Activated CD4-positive, alpha-beta memory T cell treated with anti-CD3 and anti-CD28 coated beads for 36 hours (primary cell): ENCODE measurements at places on chromosomes 1 and 21.

GRCh38 chr21:45895778-45896370, 85.7 kb upstream of the COL6A1 start:
- no peak for DNase-seq

GRCh38 chr1:192552760-192553191, 22.8 kb upstream of the RGS1 start:
- DNase-seq: no peak

DNA sequence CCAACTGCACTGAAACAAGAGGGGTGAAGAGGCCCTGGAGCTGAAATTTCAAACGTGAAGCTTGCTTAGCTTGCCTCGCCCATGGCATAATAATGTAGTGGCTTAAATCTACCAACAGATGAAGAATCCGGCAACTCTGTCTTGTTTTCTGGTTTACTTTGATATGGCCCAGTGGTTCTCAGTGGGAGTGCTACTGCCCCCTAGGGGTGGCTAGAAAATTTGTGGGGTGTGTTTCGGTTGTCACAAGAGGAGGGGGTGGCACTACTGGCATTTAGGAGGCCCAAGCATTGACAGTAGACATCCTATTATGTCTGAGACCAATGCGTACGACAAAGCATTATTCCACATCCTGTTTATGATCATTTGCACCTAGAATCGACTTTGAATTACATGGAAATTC, 51.9 kb upstream of the C8B start:
- DNase-seq: no peak

- DNase-seq: no peak
Measured at GRCh38 chr1:55089683-55090082, 50.3 kb downstream of the PCSK9 start.

- no peak for DNase-seq
Measured at GRCh38 chr1:38777464-38777957, 82.1 kb downstream of the RRAGC start.

GRCh38 chr1:33180911-33181890, 642 bp downstream of the TRIM62 start:
- DNase-seq: peak; percentile 89

DNA sequence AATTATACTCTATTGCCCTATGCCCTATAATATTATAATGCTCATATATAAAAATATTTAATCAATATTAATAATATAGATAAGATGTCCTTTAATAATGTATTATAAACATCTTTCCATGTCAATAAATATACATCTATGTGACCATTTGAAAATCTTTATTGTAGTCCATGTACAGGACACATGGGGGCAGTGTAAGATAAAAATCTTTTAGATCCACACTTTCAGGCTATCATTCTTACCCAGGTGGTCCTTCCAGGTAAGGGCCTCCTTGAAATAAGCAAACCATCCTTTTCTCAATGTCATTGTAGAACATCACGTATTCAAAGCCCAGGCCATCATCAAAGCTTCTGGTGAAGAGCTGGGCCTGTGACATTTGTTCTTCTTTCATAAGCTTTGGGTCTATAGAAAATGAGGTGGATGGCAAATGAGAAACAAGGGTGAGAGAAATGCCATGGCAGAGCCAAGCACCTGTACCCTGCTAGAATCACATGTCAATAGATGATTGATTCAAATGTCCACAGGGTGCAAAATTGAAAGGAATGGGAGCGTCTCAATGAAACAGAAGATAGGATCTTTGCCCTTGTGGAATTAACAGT, 20.2 kb downstream of the THEM4 start:
- DNase-seq: no peak

GRCh38 chr1:157240495-157241184, 102.4 kb upstream of the ETV3 start:
- no peak for DNase-seq

GRCh38 chr1:116332451-116332850, 40.6 kb upstream of the ATP1A1 start:
- DNase-seq: no peak

DNA sequence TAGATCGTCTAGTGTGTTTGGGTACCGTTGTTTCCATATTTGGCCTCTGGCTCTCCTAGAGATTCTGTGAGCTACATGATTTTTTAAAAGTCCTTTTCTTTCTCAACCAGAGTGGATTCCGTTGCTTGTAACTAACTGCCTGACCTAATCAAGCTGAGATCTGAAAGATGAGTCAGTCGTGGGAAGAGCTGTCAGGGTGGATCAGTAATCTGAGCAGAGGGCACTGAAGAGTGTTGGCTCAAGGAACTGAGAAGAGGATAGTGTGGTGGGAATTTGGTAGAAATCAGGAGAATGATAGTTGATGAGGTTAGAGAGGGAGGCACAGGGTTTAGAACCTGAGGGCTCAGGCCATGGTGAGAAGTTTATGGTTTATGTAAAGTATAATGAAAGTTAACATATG, 52.2 kb downstream of the TRAF5 start:
- peak; percentile 24 for DNase-seq

DNA sequence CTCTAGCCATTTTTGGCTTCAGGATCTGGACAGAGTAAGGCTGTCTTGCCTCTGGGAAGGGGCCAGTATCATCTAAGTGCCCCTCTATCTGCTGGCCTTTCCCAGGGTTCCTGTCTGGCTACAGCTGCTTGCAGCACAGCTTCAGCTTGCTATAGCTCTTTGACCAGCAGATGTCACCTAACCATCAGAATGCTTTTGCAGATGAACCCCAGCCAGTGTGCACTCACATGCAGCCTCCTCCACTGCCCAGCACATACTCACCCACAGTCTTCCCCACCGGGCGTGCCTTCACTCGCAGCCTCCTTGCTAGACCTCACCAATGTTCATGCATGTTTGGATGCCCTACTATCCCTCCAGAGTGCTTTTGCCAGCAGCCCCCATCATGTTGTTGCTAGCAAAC, 769.0 kb downstream of the BRINP3 start:
- no peak for DNase-seq

DNA sequence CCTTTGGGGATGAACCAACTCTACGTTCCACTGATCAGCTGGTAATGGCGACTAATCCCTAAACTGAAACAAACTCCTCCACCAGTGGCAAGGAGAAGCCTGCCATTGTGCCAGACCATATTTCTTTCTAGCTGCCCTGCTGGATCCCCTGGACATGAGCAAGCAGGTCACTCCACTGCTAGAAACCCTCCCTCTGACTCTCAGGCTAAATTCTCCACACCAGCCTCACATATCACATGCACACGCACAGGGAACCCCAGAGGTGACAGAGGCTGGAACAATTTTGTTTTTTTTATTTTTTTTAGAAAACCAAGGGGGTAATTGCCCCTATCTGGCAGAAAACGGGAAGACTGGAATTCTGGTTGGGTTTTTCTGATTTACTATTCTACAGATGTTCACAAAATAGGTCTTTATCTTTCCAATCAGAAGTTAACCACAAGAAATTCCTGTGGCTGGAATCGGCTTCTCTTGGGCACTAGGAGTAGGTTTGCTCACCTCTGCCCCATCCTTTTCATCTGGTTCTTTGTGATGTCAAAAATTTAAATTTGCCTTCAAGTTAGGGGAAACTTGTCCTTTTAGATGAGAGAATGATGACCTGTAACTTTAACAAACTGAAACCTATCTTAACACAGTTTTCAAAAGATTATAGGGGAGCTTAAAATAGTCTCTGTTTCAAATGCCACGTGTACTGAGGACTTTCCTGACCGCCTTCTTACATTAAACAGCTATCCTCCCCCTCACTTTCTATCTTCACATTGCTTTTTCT, 258.1 kb downstream of the SDCCAG8 start:
- DNase-seq: no peak

DNA sequence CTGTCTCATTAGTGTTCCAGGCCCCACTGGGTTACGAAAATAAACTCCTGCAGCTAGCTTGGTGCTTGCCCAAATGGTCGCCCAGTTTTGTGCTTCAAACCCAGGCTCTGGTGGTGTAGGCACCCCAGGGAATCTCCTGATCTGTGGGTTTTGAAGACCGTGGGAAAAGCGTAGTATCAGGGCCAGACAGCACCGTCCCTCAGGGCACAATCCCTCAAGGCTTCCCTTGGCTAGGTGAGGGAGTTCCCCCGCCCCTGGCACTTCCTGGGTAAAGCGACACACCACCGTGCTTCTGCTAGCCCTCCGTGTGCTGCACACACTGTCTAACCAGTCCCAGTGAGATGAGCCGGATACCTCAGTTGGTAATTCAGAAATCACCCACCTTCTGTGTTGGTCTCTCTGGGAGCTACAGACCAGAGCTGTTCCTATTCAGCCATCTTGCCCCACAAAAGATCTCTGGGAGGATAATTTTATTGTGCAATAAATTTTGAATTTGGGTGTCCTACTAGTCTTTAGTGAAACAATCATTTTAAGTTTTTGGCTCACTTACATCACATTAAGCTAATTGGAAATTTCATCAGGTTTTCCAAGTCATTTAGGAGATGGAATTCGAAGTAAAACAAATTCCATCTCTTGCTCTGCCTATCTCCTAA, 9.4 kb upstream of the SLC25A24 start:
- DNase-seq: peak; percentile 33
